ENCODE measurements at places on chromosomes 1 and 21. TPM values are rescaled to one million over a fixed set of nuclear protein-coding genes. Genes with fewer than 3 reads are reported as not detected.

Gene CNN3
- 0.62 TPM for total RNA-seq

Gene WNT4
- total RNA-seq = not detected

Gene MPZ
- total RNA-seq = 11.4 TPM

Gene SLC22A15
- 2.4 TPM for total RNA-seq

Gene DENND2D
- 0.36 TPM for total RNA-seq

Gene BCAR3
- total RNA-seq = 3.8 TPM

Gene LORICRIN
- total RNA-seq = not detected

Gene AMY1C
- not detected for total RNA-seq

DNA sequence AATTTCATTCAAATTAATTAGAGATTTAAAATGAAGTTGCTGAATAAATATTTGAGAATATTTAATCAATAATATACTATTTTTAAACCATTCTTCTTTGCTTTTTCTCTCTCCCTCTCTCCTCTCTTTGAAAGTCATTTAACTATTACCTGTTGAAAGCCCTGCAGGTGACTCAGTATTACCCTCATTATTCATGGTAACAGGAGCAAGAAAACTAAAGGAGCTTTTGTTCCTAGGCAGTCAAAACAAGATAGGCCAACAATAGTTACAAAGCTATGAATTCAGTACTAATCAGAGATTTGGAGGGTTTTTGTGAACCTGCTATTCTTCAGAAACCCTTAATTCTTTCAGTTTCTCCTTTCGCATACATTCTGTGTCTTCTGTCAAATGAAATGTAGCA is 721.3 kb upstream of the NCAM2 start:
- DNase-seq = no peak

GRCh38 chr1:19489996-19490395 is 4.7 kb upstream of the CAPZB start:
- no peak for DNase-seq

DNA sequence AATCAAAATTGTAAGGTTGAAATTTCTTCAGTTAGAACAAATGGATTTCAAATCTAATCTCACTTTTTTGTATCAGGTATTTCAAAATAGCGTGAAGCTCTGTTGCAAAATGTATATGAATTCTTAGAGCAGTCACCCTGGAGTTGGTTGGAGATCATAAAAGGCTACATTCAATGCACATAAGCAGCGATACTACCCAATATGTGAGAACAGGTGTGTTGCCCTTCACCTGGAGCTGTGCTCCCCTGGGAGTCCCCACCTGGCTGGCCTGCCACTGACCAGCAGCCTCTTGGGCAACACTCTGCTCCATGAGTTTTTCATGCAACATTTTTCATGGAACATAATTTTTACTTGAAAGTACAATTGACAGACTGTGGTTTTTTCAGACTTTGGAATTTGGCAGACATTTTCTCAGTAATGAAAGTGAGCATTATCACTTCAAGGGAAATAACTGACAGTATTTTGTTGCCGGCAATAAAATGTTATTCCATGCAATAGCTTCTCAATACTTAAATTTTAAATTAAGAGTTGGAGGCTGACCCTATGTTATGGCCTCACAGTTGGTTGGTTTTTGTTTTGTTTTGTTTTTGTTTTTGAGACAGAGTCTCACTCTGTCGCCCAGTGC is 95.1 kb downstream of the ST3GAL3 start:
- DNase-seq = no peak

DNA sequence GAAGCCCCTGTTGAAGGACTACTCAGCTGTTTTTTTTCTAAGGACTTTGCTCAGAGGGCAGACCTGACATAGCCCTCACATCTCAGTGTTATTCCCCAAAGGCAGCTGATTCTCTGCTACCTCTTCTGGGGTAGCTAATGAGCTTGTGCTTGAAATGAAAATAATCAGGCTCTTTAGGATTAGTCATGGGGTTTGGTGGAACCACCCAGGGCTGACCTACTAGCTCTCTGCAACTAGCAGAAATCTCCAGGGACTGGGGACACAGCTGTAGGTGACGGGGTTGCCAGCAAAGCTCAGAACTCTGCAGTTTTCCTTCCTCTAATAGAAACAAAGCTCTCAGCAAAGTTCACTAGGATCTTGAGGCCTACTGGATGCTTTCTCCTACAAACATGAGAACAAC is 106.4 kb upstream of the BCL9 start:
- DNase-seq = no peak

- DNase-seq = no peak
Measured at GRCh38 chr1:172360985-172361384, 59.5 kb upstream of the C1orf105 start.

GRCh38 chr1:18724801-18725200 is 94.2 kb downstream of the PAX7 start:
- no peak for DNase-seq

DNA sequence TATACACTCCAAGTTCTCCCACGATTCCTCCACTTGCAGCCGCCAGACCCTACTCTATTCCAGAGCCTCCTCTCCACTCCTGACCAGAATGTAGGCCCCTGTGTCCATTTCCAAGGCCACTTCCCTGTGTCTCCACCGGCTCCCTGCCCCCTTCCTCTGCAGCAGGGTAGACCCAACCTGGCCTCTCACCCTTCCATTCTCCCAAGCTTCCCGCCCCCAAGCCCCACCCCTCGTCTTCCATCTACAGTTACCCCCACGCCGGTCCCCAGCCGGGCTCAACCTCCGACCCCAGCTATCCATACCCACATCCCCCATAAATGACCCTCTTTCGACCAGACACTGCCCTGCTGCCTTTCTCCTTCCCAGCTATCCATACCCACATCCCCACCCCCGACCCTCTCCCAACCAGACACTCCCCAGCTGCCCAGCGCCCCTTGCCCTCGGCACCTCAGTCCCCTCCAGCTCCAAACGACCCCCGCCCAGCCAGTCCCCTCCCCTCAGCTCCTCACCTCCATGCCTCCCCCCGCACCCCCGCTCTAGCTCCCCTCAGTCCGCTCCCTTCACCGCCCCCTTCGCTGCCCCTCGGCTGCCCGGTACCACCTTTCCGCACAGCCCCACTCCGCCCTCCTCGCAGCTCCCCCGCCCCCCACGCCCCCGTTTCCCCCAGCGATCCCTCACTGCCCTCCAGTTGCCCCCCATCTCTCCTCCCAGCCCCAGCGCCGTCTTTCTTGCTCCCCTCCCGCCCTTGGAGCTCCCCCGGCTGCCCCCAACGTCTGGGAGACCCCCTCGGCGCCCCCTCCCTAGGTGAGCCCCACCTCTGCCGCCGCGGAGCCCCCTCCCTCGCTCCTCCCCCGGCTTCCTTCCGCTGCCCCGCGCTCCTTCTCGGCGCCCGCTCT is 670 bp downstream of the RAB3B start:
- peak; percentile 22 for DNase-seq

DNA sequence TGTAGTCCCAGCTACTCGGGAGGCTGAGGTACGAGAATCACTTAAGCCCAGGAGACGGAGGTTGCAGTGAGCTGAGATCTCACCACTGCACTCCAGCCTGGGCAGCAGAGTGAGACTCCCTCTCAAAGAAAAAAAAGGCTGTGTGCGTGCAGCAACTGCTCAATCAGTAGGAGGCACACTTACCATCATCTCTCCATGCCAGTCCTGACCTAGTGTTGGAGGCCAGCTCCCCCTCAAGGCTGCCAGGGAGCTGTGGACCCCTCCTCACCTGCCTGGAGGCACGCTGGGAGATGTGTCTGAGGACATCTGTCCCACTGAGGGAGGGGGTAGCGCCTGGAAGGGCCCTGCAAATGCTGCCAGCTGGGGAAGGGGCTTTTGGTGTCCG is 11.9 kb downstream of the RPS6KA1 start:
- DNase-seq = no peak

DNA sequence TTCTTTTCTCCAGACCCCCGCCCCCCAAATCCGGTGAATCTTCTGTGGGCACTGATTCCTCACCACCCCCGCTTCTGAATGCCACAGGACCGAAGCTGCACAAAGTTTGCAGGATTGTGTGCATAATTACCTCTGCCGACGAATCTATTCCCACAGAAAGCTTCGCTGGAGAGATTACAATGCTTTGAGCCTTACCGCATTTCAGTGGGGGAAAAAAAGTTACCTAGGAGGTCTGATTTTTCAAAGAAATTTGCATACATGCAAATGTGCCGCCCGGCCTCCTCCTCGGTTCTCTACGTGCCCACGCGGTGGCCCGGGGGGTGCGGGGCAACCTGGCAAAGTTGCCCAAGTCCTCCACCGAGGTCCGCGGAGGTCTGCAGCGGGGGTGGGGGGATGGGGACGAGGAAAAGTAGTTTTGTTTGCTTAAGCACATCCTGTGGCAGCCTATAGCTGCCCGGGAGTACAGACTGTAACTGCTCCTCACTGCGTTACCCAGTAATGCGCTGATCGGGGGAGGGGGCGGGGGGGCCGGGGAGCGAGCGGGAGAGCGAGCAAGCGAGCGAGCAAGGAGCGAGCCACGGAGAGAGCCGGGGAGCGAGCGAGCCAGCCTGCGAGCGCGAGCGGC is 563 bp upstream of the NFIA start:
- no peak for DNase-seq

DNA sequence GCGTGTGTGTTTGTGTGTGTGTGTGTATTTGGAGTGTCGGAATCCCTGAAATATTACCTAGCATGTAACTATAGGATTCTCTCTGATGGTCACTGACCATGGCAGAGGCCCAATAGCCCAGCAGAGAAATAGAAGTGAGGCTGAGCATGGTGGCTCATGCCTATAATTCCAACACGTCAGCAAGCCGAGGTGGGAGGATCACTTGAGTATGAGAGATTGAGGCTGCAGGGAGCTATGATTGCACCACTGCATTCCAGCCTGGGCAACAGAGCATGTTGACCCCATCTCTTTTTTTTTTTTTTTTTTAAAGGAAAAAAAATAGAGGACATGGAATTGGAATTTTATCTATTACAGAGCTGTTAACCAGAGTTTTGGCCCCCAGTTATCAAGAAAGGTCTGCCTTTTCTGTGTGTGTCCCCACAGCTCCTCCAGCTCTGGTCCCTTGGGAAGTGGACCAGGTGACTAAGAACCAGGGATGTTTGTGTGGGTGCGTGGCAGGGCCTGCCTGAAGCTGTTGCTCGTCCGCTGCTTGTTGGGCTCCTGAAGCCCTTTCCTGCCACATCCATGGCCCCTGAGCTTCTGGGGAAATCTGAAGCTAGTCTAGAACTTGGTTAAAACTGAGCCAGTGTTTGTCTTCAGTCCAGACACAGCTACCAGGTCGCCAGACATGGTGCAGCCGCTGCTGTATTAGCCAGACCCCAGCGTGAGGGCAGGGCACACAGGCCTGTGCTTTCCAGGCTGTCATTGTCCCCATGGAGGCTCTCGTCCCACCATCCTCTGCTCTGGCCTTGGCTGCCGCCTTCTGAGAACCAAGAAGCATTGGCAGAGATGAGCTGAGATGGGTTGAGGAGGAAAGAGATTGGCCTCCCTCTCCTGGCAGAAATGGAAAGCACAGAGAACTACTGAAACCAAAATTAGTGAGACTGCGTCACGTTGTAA is 25.5 kb downstream of the CAPN9 start:
- DNase-seq = peak; percentile 28

DNA sequence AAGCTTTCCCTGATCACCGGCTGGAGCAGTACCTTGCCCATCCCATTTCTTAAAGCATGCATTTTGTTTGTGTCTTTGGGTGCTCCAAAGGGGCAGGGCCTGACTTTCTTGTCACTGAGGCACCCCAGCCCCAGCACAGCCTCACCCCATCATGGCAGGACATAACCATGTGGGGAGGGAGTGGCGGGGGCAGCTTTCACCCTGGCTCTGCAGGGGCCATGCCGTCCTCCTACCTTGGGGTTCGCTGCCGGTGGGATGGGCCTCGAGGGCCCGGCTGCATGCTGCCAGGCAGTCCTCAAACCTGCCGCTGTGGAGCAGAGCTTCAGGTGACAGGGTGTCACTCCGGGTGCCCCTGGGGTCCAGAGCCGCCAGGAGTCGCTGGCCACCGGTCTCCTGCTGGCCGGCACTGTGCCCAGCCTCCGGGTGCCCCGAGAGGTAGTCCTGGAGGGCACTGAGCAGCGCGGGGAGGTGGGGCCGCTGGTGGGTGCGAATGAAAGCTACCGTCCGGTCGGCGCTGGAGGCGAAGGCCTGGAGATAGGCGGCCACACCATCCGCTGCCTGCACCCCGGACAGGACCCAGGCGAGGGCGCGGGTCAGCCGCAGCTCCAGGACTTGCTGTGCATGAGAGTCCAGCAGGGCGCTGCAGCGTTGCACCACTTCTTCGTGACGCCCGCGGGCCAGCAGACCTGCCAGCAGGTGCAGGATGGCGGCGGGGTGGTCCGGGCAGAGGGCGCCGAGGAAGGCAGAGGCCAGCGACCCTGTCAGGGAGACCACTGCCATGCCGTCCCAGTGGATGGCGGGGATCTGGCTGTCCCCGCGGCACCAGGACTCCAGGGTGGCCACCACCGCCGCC is 1.5 kb downstream of the TTC34 start:
- no peak for DNase-seq

DNA sequence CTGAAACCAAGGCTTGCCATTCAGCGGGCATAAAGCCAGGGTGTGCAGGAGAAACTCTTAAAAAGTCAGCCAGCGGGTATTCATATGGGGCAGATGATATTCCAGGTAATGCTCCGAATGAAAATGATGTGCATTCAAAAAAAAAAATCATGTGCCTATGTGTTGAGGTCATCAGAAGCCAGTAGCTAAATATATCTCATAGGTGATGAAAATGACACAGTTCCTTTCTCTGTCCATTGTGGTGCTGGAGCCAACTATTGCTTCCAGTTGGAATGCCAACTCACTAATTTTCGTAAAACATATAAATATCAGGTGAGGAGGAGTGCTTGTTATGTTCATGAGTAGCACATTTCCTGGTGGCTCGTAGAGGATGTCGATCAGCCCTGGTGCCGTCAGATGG is 23.2 kb downstream of the AJAP1 start:
- no peak for DNase-seq

DNA sequence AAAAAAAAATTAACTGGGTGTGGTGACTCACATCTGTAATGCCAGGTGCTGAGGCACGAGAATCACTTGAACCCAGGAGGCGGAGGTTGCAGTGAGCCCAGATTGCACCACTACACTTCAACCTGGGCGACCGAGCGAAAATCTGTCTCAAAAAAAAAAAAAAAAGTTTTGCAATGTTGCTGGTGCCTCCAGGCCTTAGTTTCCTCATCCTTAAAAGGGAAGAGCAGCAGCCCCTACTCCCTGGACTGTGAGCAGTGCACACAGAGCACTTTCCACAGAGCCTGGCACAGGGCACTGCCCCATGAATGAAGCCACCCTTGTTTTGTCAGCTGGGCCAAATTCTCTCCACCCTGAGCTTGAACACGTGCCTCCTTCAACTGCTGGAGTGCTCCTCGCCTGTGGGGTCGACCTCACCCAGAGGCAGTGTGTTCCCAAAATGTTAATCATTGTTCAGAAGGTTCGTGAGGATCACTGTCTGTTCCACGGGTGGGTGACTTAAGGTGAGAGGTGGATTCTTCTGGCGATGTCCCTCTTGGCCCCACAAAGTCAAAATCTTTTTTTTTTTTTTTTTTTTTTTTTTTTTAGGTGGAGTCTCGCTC is 152.1 kb upstream of the TMEM51 start:
- DNase-seq = no peak

GRCh38 chr1:169003864-169004516 is 102.5 kb upstream of the ATP1B1 start:
- no peak for DNase-seq

GRCh38 chr1:185795181-185795580 is 61.0 kb downstream of the HMCN1 start:
- no peak for DNase-seq

- no peak for DNase-seq
Measured at GRCh38 chr1:94100785-94101612, 19.9 kb downstream of the ABCA4 start.
